Fibroblast of mammary gland (primary cell): ENCODE measurements at places on chromosomes 16 and 17.

- DNase-seq = peak; percentile 31
These were observed 345 bp downstream of the EMC8 start for GRCh38 chr16:85798901-85799496.

GRCh38 chr16:66741169-66741900, 10.1 kb downstream of the DYNC1LI2 start:
- peak; percentile 91 for DNase-seq

GRCh38 chr16:11354733-11355574, 9.7 kb downstream of the RMI2 start:
- peak; percentile 29 for DNase-seq

DNA sequence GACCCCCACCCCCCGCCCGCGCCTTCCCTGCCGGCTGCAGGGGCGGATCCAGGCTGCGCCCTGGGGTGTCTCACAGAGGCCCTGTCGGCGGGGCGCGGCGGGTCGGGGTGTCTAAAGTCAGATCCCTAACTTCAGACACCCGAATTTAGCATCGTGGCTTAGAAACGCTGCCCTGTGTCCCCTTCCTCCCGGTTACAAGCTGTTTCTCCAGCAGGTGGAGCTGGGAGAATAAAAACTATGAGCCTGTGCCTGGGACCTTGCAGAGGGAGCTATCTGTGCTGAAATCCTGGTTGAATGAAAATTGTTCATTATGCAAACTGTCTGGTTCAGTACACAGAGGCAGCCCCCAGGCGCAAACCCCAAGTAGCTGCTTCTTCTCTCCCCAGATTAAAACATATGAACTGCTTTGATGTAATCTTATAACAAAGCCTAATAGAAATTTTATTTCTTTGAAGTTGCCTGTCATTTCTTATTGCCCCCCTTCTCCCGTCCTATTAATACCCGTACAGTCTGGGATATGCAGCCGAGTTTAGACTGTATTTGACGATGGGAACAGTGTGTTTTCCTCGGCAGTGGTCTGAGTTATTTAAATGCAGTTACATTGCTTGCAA, 79.0 kb downstream of the RPA1 start:
- DNase-seq = peak; percentile 77

- DNase-seq = no peak
These were observed 2.5 kb upstream of the METRNL start for GRCh38 chr17:83076938-83077337.

- DNase-seq = no peak
These were observed 83.5 kb downstream of the VMP1 start for GRCh38 chr17:59790910-59791309.

DNA sequence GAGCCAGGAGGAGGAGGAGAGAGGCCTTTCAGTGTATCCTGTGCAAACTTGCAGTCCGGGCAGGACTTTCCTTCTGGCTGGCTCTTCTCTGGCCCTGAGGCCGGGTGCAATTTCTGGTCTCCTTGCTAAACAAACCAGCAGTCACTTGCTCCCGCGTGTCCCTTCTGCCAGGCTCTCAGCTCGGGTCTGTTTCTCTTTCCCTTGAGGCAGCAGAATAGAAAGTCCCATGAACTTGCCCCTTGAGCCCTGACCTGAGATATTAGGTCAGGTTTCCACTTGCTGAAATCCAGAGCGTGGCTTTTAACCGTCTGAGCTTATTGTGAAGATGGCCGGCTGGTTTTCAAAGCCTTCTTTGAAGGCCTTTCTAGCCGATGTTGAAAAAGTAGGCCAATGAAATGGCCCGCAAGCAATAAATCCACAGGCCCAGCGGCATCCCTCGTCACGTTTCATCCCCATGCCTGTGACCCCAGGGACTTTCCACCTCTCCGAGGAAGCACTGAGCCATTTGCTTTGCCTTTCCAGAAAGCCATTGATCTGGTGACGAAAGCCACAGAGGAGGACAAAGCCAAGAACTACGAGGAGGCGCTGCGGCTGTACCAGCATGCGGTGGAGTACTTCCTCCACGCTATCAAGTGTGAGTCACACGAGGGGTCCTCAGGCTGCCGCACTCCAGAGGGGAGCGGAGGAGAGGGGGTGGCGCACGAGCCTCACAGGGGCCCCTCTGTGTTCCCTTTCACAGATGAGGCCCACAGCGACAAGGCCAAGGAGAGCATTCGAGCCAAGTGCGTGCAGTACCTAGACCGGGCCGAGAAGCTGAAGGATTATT, 4.5 kb downstream of the VPS4A start:
- DNase-seq = no peak

DNA sequence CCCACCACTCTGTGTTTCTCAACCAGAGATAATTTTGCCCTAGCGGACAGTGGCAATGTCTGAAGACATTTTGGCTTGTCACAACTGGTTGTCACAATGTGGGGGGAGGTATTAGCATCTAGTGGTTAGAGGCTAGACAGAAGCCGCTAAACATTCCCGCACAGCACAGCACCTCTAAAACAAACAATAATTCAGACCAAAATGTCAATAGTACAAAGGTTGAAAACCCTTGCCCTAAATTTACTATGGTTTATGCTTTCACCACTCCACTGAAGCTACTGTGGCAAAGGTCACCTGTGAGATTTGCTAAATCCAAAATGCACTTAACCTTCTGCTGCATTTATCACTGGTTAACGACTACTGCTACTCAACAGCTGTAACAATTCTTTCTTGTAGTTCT, 14.1 kb downstream of the NUP88 start:
- DNase-seq = no peak

DNA sequence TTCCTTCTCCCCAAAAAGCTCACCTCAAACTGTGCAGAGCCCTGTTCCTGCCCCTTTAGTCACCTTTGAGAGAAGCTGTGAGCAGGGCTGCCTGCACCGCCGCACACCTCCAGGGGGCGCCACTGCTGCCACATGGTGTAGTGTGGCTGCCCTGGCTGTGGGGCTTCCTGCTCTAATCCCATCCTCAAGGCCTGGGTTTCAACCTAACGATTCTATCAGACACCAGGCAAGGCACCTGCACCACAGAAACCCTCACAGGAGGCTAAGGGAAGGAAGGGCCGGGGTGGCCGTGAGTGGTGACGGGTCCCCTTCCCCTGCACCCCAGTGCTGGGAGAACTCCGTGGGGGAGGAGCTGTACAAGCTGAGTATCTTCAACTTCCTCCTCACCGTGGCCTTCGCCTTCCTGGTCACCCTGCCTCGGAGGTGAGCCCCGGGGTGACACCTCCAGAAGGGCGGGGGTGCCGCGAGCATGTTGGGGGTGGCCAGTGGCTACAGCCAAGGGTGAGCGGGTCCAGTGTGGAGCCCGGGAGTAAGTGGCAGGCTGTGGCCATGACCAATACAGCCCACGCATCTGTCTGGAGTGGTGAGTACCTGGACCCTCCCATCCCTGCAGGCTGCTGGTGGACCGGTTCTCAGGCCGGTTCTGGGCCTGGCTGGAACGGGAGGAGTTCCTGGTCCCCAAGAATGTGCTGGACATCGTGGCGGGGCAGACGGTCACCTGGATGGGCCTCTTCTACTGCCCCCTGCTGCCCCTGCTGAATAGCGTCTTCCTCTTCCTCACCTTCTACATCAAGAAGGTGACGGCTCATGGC, 7.0 kb downstream of the TMC8 start:
- DNase-seq = no peak

DNA sequence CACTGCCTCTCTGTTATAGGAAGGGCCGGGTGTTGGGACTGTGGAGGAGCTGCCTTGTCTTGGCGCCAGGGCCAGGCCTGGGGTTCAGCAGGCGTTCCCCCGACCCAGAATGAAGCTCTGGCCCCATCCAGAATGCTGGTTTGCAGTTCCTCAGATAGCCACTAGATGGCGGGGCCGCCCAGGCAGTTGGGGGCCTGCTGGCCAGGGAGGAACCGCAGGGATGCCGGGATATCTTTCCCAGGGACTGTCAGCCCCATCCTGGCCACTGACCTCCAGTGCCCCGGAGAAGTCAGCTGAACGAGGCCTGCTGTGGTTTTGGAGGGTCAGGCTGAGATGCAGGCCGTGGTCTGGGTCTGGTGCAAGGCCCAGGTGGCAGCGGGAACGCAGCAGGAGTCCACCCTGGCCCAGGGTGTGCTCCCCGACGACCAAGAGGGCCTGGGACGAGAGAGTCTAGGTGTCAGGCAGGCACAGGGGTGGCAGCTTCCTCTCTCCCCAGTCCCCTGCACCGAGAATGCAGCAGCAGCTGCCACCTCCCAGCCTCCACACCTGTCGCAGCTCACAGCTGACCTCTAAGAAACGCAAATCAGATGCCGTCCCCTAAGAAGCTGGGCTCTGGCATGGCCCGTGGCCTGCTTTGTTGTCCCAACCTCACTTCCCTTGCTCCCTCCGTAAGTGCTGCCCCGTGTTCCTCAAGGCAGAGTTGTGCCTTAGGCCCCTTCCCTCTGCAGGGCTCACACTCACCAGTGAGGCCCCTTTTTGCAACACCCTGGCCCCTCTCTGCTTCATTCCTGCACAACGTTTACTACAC, 51.2 kb downstream of the RMI2 start:
- DNase-seq = peak; percentile 63

DNA sequence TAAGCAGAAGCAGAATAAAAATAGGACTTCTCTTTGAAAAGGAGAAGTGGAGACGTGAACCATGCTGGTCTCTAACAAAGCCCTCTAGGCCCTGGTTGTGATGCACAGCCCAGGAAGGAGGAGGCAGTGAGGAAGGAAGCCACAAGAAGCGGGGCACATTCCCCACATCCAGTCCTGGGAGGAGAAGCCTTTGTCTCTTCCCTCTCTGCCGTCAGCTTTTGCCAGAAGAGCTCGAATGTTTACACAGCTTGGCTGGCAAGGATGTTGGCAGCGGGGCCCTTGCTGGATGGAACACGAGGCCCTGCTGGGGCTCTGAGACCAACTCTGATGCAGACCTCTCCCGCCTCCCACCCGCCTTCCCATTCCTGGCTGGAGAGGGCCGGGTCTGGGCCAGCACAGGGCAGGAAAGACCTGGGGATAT, 91.3 kb downstream of the MAF start:
- DNase-seq = no peak

DNA sequence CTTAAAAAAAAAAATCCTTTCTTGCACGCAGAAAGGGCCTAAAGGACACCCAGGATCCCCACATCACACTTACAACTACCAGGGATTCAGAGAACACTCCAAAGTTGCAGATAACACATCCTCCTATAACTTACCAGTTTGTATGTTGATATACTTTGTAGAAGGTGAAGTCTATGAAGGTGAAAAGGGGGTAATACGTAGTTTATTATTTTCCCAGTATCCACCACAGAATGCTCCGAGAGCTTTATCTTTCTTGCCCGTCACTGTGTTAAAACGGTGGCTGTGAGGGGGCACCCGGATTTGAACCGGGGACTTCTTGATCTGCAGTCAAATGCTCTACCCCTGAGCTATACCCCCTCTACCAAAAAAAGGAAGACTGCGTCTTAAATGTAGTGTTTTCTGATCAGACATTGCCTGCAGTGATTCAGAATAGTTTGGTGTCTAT, 7.9 kb upstream of the RPL23 start:
- peak; percentile 74 for DNase-seq

DNA sequence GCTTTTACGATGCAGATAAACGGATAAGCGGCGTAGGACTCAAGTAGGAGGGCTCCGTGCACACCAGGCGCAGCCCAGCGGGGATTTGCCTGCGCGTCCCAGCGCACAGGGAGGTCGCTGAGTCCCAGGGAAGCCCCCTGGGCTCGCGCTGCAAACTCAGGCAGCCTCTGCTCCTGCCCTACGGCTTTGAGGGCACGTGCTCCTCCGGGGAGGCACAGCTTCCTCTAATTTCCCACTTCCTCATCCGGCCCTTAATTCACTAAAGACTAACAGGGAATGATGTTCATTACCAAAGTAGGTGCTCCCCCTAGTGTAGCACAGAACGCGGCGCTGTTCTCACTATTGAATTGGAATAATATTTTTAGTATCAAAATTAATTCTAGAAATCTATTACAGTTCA, 825.4 kb downstream of the KCNJ18 start:
- DNase-seq = no peak

DNA sequence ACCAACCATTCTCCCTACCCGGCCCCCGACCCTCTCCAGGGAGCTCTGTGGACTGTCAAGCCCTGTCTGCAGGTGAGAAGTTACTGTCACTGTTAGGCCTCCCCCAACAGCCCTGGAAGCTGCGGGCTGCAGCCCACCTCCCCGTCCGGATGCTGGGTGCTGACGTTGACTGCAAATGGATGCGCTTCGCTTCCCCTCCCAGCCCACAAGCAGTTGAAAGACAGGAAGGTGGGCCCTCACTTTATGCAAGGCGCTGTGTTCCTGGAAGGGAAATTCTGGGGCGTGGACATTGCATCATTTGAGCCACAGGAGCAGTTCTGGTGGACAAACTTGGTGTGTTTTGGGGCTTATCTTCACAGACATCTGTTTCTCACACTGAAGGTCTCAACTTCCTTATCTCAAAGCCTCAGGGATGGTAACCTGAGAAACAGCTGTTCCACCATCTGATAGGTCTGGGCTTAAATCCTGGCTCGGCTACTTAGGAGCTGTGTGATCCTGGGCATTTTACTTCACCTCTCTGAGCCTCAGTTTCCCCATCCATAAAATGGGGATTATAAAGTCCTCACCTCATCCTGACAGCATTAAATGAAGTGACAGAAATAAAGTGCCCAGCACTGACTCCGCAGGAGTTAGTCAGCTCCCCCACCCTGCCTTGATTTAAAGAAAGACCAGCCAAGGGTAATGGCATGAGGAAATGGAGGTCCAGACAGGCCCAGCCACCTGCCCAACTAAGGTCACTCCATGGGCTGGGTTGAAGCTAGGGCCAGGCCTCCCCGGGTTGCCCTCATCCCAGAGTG, 4.6 kb upstream of the DRC7 start:
- no peak for DNase-seq

DNA sequence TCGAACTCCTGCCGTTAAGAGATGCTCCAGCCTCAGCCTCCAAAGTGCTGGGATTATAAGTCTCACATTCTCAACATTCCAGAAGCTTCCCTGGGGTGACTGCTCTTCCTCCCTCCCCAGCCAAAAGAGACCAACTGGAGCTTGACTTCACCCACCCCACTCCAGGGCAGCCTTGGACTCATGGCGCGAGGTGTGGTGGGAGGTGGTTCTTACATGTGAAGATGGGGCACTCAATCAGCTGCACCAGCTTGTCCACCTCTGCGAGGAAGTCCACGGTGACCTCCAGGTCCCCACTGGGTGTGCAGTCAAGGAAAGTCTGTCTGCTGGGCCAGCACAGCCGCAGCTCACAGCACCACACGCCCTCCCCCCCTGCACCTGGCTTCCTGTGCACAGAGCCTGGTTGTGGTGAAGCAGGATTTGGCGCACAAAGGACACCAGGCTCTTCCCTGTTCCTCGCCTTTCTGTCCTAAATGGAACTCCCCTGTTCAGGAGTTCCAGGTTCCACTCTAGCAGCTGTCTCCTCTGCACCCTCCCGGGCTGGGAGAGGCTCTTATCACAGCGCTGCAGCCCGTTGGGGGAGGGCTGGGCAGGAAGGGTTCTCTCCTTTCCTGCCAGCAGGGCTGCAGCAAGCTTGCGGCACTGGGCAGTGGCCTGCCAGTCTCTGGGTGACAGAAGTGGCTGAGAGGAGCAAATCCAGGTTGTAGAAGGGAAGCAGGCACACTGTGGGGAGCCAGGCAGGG, 9.6 kb upstream of the MTSS2 start:
- DNase-seq = no peak

- DNase-seq = no peak
These were observed 19.2 kb downstream of the PRKCB start for GRCh38 chr16:23855010-23855409.
